ENCODE measurements at places on chromosomes 7 and 10. TPM values are rescaled to one million over a fixed set of nuclear protein-coding genes. Genes with fewer than 3 reads are reported as not detected.

GRCh38 chr10:99742254-99742653 lies 10.2 kb downstream of the CUTC start:
- DNase-seq, result no peak

Gene TFR2
- polyA plus RNA-seq, result 2.5 TPM

Gene HGF
- 0.06 TPM for polyA plus RNA-seq

DNA sequence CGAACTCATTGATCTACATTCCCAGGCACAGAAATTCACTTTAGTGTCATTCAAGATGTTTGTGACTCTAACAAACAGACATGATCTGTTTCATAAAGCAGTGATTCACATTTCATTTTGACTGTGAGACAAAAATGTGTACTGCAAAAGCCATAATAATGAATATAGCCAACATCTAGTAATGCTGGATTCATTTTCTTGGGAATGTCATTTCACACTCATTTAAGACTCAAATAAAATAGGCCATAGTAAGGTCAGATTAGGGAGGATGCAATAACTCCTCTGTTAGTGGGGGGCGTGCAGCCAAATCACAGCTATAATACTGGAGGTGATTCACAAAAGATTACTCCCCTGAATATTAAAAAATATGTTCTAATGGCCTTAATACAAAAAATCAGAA lies 566.6 kb upstream of the ZWINT start:
- DNase-seq, result no peak

Gene CFAP58
- polyA plus RNA-seq, result 0.25 TPM

- DNase-seq, result no peak
Measured at GRCh38 chr7:49580000-49580399, 193.4 kb upstream of the VWC2 start.

DNA sequence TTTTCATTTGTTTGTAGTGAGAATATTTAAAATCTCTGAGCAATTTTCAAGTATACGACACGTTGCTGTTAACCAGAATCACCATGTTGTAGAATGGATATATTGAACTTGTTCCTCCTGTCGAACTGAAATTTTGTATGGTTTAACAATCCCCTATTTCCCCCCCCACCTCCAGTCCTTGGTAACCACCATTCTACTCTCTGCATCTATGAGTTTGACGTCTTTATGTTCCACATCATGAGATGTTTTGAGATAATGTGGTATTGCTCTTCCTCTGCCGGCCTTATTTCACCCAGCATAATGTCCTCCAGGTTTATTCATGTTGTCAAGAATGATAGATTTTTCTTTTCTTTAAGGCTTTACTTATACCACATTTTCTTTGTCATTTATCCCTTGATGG lies 17.4 kb upstream of the PRKCQ start:
- DNase-seq, result no peak

Gene CYP26C1
- not detected for polyA plus RNA-seq

DNA sequence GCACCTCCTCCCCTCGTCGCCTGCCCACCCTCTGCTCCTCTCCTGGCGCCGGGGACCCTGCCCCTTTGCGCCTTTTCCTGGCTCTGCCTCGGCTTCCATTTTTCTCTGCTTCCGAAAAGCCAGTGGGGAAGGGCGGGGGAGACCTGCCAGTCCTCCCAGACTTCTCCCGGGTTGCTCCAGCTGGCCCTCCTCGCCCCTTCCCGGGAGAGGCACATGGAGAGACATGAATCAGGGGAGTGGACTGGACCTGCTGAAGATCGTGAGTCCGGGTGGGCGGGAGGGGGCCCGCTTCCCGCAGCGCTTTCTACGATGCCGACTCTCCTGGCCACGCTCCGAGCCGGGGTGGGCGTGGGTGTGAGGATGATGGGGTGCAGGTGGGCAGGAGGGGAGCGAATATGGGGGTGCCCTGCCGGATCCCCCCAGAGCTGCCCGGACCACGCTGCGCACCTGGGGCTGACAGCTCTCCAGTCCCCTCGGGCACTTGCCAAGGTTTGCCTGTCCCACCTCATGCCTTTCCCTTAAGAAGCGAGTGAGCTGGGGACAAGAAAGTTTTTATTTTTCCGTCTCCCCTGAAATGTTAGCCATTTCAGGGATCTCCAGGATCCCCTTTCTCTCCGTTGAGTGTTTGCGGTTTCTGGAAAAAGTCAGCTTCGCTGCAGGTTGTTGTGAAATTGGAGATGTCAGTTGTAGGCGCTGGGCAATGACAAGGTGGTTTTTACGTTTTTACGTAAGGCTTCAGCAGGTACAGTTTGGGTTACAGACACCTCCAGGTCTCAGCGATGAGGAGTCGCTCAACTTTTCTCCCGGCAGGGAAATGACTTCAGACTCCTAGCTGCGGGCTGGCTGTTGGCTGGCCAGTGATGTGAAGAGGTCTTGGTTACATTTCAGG lies 977 bp downstream of the CACNB2 start:
- DNase-seq, result no peak

All from A549 (cell line).